CD14-positive monocyte (primary cell): ENCODE measurements at places on chromosomes 11 and 22. TPM values are rescaled to one million over a fixed set of nuclear protein-coding genes. Genes with fewer than 3 reads are reported as not detected.

DNA sequence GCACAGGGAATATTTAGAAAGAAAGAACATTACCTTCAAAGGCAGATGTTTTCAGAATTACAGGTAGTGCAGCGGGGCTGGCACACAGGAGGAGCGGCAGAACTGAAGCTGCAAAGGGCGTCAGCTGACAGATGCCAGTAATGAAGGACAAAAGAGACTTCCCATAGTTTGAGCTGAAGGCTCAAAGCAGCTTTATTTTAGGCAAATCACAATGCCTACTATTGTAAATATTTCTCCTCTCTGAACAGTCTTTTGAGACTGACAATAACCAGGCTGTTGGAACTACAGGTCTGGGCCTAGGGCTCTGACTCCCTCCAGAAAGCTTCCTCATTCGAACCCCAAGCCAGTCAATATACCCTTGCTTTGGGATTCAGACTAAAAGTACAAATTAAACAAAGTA lies 256.9 kb upstream of the NARS2 start:
- no peak for DNase-seq

Gene MS4A2
- 0.26 TPM for polyA plus RNA-seq

Gene FOLH1
- not detected for polyA plus RNA-seq

Gene CD3D
- polyA plus RNA-seq: 3.1 TPM

Gene SLC5A1
- polyA plus RNA-seq: not detected
